NCI-H1694 treated with DMSO at 0.1 percent for 48 hours (cell line): ENCODE measurements at places on chromosomes 4 and X.
A peak's percentile ranks its signal among the peaks of the same experiment; 100 is the strongest.

DNA sequence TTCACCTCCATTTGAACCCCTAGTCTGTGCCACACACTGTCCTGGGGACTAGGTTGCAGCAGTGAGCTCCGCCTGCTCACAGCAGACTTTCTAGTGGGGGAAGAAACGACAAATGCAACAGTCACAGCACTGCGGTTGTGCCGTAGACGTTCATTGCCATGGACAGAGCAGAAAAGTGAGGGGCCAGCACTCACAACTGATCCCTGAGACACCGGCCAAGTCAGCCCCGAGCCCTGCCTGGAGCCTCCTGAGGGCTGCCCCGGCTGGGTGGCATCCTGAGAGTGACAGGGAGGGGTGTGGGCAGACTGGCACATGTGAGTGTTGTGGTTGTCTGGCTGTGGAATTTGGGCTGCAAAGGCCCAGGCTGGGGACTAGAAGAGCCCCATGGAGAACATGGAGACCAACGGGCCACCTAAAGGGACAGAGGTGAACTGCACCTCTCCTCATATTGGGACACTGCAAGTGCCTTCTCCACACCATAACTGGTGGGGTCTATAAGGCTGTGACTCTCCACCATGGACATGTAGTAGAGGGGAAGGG, 4.6 kb downstream of the DUSP9 start:
- DNase-seq, result no peak

GRCh38 chrX:40244980-40245379, 147.2 kb upstream of the BCOR start:
- no peak for DNase-seq

GRCh38 chr4:42306221-42307109, 90.8 kb upstream of the SHISA3 start:
- DNase-seq, result no peak

DNA sequence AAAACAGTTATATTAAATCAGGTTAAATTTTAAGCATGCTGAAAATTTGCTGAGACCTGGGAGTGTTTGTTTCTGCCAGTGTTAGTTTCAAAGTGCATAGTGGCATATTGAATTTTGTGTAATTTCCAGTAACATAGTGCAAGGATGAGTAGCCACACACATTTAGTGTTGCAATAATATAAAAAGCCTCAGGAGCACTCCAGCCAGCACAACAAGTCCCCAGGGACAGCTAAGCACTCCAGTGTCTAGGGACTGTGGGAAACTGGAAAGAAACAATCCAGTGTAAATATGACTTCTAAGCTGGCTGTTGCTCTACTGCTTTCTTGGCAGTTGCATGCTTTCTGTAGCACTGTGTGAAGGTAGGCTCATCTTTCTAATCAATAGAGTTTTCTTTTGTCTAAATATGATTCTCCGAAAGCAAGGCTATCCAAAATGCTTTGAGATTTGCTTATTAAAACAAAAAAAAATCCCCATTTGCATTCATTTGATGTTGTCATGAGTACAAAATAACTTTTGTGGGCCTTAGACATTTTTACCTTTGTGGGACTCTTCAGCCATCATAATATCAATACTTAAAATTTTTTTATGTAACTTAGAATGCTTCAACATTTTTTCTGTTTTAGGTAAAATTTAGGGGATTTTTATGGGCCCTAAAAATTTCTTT, 24.2 kb upstream of the CXCL2 start:
- DNase-seq, result no peak

DNA sequence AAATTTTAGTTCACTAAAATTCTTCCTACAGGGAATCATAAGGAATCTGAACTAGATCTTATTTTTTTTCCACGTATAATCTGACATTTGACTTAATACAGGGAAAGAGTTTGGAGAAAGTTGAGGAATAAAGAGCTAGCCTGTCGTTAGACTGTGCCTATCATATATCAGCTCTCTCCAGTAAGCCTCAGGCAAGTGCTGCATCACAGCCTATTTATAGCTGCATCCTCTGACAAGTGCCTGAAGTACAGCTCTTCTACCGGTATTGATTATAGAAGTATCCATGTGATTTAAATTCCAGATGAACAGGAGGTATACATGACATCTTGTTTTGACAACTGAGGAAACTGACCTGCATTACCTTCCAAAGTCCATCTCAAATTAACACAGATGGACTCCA, 248.9 kb downstream of the TLL1 start:
- no peak for DNase-seq

- no peak for DNase-seq
Observed at GRCh38 chrX:119762718-119763117, 4.3 kb downstream of the SOWAHD start.

GRCh38 chr4:179225594-179225993, 1783.4 kb upstream of the AGA start:
- no peak for DNase-seq

GRCh38 chr4:13893211-13893610, 265.7 kb upstream of the BOD1L1 start:
- DNase-seq, result no peak

DNA sequence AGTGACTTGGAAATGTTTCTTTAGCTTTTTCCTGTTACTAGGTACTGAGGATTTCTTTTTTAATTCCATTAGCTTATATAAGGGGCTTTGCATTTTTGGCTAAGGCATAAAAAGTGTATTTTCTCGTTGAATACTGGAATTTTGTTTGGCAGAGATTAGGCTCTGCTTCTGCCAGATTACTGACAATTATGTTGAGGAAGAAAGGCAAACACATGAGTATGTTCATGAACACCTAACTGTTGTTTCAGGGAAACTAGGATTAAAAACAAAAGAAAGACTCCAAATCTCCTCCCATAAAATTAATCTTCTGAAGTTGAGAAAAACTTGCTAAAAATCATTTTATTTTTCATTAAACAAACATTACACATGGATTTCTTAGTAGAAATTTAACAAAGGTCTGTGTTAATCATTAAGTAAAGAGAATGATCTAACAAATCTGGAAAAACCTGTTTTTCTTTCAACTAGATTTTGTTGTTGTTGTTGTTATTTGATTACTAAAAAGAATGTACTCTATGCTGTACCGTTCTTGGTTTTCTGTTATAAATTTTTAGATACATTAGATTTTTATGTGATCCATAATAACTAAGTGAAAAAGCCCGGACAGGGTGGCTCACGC, 43.3 kb upstream of the STAG2 start:
- DNase-seq, result no peak

GRCh38 chrX:130987241-130987640, 70.9 kb upstream of the ARHGAP36 start:
- no peak for DNase-seq

DNA sequence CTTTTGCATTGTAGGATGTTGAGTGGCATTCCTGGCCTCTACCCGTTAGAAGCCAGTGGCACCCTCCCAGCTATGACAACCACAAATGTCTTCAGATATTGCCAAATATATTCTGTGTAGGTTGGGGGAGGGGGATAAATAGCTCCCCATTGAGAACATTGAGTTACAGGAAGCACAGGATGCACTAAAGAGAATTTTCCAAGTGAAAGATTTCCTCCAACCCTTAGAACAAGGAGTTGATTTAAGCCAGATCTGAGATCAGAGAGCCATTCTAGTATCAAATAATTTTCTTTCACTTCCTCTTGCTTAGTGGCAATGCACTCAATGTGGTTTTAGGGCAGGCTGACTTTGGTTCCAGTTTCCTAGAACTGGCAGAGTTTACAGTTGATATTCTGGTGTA, 436.6 kb downstream of the C4orf33 start:
- DNase-seq, result no peak

- no peak for DNase-seq
Observed at GRCh38 chr4:159204566-159204965, 101.7 kb downstream of the RAPGEF2 start.

- no peak for DNase-seq
Observed at GRCh38 chr4:182255441-182256190, 12.4 kb downstream of the TENM3 start.

DNA sequence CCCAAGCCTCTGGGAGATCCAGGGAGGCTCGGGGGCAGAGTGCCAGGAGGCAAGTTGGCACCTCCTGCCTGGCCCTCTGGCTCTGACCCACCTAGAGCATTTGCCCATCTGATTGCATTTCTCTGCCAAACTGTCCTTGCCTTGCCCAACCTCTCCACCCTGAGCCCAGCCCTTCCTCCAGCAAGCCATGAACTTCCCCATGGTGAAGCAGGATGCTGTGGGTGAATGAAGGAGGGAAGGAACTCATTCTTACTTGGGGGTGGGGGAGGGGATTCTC, 9.3 kb upstream of the CNGA2 start:
- DNase-seq, result no peak

GRCh38 chr4:74466242-74466641, 21.3 kb downstream of the AREG start:
- DNase-seq, result no peak

DNA sequence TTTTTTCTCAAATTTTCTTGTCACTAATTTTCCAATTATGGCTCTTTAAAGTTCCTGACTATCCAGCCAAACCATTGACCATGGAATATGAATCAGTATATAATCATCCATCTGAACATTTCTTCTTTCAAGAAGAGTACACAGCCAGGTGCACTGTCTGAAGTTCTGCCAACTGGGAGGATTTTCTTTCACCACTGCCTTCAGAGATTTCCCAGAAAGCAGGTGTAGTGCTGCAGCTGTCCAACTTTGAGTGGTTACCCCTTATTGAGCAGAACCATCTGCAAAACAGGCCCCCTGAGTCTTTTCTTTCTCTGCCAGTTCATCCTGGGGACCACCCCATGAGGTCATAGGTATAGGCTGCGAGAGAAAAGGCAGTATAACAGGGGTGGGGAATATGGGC, 1213.2 kb downstream of the RAPGEF2 start:
- no peak for DNase-seq

DNA sequence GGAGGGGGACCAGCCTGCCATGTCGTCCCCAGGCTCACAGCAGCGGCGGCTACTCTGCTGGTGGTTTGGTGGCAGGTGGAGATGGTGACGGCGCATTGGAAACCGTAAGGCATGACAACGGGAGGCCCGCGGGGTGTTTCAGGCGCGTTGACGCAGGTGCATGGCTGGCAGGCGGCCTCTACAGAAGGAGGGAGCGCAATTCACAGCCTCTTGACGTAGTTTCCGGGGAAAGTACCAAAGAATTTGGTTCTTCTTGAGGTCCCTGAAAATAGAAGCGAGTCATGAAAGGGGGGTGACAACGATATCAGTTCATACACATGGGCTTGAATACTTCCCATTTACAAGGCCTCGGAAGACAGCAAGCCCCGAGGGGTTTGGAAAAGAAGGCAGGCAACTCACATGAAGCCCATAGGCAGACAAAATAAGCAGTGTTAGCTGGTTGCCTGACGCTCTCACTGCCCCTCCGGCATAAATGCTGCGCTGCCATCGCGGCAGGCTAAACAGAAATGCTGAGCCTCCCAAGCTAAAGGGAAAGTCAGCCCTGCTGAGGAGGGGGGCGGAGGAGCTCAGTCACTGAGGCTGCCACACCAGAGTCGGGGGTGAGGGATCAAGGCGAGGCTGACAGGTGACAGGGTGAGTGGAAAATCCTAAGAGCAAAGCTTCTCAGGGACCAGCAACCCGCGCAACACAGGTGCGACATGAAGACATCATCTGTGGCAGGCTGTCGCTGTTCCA, 52.3 kb upstream of the PDLIM3 start:
- DNase-seq, result no peak

- no peak for DNase-seq
Observed at GRCh38 chrX:125108921-125109320, 210.8 kb upstream of the TEX13C start.

DNA sequence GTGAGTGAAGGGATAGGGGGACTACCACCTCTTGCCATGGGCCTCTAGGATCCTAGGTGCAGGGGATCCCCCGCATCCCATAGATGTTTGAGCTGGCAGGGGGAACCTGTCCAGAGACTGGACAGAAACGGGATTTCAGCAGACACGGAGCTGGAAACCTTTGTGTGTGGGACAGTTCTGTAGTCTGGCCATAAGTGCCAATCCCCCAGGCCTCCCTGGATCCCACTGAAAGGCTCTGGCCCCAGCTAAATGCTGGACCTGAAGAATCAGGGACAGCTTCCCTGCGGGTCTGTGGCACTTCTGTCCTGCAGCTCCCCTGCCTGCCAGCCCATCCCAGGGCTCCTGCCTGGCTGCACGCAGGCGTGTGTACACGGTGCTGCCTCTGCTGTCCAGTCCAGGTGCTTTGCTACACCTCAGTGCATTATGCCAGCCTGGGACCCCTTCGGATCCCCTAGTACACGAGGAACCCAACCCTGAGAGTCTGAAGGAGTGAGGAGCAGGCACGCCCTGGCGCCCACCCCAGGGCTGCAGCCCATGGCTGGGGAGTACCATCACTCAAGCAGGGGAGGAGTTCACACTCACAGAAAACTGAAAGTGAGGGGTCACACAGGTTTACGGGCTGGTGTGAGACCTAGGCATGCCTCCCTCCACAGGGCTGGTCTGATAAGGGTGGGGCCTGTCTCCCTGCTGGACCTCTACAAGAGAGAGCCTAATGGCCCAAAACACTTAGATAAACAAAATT, 703.0 kb downstream of the ARAP2 start:
- DNase-seq, result no peak

- no peak for DNase-seq
Observed at GRCh38 chrX:101676571-101676970, 16.9 kb upstream of the ARMCX2 start.

GRCh38 chr4:100746141-100746739, 228.4 kb upstream of the EMCN start:
- no peak for DNase-seq

- DNase-seq, result no peak
Observed at GRCh38 chrX:68808686-68809357, 20.0 kb upstream of the EFNB1 start.

DNA sequence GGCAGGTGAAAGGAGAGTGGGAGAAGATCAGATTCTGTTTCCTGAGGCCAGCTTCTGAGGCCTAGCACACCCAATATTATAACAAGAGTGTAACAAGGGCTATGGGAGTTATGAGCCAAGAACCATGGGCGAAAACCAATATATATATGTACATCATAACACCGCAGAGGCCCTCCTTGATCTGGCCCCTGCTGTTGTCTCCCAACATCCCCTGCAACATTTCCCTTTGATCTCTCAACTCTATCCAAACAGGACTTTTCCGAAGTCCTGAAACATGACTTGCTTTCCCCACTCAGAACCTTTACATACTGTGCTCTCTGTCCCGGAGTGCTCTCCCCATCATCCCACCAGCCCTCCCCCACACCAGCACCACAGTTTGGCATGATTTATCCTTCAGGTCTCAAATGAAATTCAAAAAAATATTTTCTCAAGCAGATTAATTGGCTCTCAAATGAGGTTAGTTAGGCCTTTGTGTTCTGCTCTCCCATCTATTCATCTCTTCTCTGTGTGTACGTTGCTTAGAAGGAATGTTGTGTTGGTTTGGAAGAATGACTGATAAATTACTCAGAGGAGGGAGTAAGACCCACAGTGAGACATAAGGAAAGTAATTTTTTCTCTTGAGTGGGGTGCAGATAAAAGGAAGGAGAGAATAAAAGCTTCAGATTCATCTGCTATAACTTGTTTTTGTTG, 58.1 kb upstream of the SMIM10 start:
- no peak for DNase-seq

- DNase-seq, result no peak
Observed at GRCh38 chr4:41587286-41587685, 49.3 kb downstream of the LIMCH1 start.

DNA sequence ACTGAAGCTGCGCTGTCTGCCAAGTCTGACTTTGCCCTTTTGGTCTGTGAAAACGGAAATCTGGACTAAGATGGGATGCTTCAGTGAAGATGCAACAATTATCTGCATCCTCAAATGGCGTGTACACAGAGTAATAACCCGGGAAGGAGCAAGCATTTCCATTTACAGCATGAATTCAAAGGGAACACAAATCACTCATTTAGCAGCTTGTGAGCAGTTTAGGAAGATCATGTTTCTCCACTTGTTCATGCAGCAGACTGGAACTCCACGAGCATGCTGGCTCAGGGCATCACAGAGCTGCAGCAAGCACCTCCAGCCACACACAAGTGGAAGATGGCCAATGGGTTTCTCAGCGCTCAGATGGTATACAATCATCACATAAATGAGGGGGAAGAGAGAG, 175.5 kb downstream of the NLGN4X start:
- DNase-seq, result peak; percentile 37
